ENCODE measurements at places on chromosomes 5 and 9.

DNA sequence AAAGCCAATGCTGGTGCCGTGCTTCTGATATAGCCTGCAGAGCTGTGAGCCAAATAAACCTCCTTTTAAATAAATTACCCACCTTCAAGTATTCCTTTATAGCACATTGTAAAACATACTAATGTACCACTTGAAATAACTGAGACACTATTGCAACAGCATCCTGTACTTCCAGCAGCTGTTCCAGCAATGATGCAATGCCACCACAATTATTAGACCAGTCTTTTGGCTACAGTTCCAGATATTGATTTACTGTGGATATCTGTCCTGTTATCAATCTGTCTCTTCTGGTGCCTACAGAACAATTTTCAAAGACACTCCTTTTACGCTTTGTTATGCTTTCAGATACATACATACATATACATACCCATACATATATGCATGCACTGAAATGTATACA, 567.9 kb downstream of the TAF11L14 start:
- DNase-seq, result no peak

GRCh38 chr5:92775711-92776615, 805.1 kb downstream of the NR2F1-AS1 start:
- no peak for DNase-seq

GRCh38 chr9:68780720-68781119, 75.7 kb downstream of the PIP5K1B start:
- no peak for DNase-seq

- no peak for DNase-seq
Observed at GRCh38 chr5:96821260-96821916, 13.6 kb upstream of the ERAP1 start.

DNA sequence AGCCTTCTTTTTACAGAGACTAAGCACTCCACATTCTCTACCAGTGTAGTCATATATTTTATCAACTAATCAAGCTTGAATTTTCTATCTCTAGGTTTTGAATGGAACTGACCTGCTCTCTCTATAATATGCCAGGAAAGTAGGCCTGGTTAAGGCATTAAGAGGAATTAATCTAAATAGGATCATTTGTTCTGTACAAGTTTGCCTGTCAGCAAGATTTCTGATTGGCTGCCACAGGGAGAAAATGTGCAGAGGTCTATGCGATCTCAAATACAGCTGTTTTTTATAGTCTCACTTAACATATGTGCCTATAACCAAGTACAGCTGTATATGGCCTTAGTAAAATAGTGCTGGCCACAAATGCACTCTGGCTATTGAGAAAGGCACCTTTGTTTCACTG, 418.8 kb downstream of the KDM4C start:
- no peak for DNase-seq

DNA sequence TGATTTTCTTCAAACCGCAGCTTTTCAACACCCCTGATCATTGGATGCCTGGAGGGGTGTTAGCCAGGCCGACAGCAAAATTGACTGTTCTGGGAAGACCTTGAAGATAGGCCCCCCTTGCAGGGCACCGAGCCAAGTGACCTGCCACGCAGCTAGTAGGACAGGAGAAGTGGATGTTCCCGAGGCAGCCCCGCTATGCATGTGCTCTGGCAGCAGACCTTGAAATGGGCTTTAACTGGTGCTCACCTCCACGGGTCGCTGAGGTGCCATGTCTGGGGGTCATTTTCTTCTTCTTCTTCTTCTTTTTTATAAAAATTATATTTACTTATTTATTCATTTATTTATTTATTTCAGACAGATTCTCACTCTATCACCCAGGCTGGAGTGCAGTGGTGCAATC, 12.6 kb downstream of the FGF18 start:
- DNase-seq, result no peak

GRCh38 chr9:98522487-98522886, 186.2 kb downstream of the GABBR2 start:
- no peak for DNase-seq

- DNase-seq, result no peak
Observed at GRCh38 chr9:37201581-37201980, 81.2 kb downstream of the ZCCHC7 start.

DNA sequence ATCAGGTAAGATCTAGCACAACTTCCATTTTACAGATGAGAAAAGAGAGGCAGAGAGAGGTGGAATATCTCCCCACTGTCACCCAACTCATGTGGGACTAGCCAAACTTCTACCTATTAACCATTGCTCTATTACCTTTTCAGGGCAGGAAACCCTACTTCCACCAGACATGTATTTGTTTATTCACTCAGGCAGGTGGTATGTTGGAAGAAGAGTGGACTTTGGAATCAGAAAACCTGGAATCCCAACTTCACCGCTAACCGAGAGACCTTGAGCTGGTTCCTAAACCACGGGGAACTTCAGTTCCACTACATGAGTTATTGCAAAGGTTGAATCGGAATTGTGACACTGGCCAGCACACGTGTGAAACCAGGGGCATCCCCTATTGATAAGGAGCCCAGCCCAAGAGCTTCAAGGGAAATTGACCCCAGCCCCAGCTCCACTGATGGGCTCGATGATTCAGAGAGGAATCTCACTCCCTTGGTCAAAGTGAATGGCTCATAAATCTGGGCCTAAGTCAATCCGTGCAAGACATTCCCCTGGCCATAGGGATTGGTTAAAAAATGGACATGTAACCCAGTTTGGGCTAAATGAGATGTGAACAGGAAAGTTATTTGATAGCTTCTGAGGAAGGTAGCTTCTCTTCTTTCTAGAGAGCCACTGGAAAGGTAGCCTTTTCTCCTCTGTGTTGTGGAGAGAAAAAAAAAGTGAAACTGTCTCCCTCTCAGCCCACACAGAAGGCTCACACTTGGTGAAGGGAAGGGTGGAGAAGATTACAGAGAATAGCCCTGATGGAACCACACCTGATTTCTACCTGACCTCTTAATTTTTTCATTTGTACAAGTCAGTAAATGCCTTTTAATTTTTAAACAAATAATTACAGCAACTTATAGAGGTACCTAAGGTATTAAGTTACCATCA, 5.5 kb upstream of the GLIS3 start:
- no peak for DNase-seq

DNA sequence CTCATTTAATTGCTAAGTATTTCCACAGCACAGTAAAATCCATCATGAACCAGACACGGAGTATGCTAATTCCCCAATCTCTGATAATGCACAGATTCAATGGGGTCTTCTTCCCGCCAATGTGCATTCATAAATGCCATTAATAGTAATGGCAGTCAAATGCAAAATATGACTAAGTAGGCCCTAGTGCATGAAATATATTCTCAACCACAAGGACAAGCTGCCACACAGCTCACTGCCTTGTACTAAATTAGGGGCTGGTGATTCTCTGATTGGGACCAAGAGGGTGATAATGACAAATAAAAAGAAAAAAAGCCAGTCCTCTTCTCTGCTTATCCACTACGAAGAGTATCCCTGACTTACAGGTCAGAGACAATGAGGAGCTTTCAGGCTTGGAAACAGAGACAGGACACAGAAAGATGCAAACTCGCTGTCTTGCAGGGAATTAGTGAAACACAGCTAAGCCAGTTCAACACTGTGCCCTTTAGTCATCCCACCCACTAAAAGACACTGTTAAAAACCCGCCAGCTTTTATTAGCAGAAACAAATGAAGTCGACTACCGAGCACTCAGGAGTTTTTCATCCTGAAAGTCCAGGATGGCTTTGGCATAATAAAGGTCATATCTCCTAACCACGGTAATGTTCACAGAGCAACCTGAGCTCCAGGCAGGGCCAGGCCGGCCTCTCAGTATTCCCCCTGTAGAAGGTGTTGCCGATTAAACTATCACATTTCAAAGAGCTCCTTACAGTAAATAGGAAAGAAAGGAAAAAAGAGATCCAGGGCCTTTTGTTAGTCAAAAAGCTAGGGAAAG, 148.1 kb downstream of the EBF1 start:
- DNase-seq, result no peak

DNA sequence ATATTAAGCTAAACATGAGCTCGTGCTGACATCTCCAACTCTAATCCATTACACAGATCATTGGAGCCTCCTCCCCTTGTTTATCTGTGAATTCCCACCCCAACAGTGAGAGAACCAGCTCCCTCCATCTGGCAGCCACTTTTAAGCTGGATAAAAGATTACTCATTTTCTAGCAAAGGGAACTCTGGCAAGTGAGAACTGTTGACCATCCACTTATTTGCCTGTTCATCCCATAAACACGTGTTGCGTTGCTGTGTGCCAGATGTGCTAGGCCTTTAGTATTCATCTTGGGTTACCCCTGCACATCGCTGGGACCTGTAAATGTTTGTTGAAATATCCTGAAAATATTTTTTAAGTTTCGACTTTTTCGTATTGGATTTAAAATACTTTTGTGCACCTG, 2.4 kb upstream of the TOR1A start:
- DNase-seq, result no peak

DNA sequence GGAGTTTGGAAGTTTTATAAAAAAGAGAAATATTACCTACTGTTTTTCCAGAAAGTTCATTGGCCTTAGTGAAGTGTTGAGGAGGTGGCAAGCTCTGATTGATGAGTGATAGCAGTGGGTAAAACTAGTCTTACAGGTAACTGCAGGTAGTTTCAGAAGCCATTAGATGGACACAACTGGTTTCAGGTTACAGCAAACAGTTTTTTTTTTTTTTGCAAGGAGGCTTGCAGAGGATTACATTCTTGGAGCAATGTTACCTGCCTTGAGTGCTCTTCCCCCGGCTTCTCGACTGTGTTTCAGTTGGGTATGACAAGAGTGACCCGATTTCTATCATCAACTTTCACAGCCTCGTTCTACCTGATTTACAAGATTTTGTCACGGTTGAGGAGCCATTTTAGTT, 333.4 kb downstream of the YTHDC2 start:
- no peak for DNase-seq

- DNase-seq, result no peak
Observed at GRCh38 chr5:175889910-175890684, 18.7 kb downstream of the CPLX2 start.

DNA sequence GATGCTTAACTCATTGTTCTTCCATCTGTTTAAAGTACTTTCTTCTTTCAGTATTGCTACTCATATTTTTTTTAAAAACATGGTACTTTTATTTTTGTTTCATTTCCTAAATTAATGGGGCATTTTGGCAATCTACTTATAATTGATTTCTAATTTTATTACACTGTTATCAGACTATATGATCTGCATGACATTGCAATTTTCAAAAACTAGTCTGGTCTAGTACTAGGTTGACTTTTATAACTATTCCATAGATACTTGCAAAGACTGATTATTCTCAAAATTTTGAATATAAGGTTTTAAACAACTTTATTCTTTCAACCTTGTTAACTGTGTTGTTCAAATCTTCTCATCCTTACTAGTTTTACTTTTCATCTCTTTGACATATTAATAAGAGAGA, 63.9 kb upstream of the MVB12B start:
- no peak for DNase-seq

- DNase-seq, result no peak
Observed at GRCh38 chr5:65482736-65483545, 1.2 kb upstream of the ADAMTS6 start.

- DNase-seq, result no peak
Observed at GRCh38 chr5:65819905-65820240, 97.9 kb downstream of the NLN start.

DNA sequence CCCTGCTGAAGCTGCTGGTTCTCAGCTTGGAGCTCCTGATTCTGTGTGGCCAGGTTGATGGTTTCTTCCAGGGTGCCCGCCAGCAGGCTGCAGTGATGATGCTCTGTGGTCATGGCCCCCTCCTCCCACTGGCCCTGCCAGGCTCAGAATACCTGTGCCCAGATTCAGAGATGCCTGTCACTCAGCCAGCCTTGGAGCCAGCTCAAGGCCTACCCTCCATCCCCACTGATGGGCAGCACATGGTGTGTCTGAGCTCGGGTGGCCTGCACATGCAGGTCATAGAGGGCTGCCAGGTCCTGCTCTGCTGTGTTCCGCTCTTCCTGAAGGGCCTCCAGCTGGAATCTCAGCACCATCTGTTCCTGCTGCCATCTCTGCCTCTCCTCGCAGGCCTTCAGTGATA, 5.4 kb downstream of the SLC35A4 start:
- DNase-seq, result peak; percentile 53

DNA sequence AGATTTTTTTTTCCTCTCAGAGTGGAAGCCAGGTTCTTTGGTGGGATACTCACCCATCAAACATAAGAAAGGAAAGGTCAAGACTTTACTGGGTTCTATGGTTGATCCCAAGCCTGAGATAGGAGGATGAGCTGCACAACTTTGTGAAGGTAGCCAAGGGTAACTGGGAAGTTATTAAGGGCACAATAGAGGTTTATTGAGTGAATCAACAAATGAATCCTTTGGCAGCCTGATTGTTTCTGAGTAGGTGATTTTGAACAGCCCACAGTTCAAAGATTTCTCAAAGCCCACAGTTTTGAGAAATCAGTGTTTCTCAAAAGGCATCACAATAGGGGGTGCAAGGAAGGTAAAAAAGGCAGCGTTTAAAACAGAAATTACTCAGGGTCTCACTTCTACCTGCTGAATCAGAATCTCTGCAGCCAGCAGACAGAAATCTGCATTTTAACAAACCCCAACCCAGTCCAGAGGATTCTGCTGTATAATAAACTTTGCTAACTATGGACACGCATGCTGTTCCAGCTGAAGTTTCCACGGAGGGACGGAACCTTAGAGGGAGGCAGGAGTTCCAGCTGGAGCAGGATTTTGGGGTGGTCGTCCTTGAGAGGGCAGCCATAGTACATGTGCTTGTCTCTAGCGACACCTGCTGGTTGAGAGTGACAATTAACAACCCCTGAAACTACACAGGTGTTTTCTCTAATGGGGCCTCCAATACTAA, 32.7 kb upstream of the FSD1L start:
- DNase-seq, result no peak

DNA sequence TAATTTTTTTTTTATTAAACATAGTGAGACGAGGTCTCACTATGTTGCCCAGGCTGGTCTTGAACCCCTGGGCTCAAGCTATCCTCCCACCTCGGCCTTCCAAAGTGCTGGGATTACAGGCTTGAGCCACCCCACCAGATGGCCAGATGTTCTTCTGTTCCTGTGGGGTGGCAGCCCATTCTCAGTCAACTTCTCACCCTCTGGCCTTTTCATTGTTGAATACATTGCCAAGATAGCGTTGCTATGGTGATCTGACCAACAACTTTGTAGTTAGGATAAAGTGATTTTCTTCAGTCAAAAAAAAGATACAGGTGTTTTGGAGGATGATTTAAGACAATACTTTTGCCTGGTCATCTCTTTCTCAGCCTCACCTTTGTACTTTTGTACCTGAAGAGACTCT, 109.1 kb downstream of the EGFLAM start:
- DNase-seq, result no peak

Data from type B pancreatic cell (in vitro differentiated cells).